Renal cortex interstitium (tissue), 15 donors: ENCODE measurements at places on chromosomes 11 and 22.

GRCh38 chr22:19180234-19180633 lies 1.7 kb upstream of the SLC25A1 start:
- DNase-seq = no peak

DNA sequence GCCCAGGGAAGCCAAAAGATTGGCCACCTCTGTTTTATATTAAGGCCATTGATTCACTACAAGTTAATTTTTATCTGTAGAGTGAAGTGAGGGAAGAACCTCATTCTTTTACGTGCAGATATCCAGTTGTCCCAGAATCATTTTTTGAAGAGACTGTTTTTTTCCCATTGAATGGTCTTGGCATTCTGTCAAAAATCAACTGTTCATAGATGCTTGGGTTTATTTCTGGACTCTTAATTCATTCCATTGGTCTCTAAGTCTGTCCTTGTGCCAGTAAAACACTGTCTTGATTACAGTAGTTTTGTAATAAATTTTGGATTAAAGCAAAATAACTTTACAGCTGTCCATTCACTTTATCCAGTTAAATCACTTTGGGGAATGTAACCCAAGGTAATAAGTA lies 26.8 kb downstream of the WBP2NL start:
- DNase-seq = no peak

DNA sequence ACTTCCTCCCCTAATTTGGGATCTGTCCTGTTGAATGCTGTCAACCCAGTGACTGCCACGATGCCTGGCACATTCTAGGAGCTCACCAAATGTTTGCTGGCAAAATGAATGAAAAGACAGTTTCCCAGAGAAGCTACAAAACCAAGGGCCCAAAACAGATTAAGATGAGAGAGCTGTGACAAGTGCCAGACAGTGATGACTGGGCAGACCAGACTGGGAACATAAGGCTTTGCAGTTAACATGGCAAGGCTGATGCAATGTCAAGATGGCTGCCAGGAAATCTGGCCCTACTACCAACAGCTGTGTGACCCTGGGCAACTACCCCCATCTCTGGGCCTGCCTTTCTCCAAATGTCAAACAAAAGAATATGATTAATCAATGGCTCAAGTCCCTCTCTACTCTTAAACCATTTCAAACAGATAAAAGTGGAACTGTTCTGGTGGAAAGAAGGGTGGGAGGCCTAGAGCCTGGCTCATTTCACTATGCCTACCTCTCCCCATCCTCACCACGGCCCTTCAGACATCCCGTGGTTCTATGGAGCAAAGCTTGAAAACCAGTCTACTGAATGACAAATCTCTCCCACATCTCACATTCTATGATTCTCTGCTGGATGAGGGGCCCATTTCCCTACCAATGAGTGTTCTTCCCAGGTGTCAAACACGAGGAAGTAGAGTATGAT lies 12.8 kb downstream of the AP1B1 start:
- DNase-seq = no peak

DNA sequence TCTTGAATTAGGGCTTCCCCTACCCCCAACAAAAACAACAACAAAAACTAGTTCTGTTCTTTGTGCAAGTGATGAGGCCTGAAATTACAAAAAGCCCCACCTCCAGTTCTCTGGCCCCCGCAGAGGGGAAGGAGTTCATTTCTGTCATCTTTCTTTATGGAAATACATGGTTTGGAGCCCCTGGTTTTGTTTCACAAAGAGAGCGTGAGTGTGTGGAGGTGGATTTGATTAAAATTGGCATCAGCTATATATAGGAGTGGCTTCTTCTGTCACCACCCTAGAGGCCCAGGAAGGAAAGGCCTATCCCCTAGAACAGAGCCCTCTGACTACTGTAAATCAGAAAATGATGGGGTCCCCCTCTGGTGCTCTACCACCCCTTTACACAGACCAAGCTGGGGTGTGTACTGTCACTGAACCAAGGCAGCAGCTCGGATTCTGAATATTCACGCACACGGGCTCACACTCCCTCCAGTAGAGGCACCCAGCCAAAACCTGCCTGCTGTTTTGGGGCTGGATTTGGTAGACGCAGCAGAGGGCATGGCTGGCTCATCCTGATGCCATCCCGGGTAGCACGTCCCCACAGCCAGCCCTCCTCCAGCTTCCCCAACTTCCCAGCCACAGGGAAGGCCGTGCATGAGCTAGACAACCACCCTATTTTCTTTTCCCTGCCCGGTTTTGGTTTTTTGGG lies 19.4 kb downstream of the RCOR2 start:
- DNase-seq = no peak

GRCh38 chr11:69361466-69361865 lies 67.5 kb downstream of the MYEOV start:
- no peak for DNase-seq

DNA sequence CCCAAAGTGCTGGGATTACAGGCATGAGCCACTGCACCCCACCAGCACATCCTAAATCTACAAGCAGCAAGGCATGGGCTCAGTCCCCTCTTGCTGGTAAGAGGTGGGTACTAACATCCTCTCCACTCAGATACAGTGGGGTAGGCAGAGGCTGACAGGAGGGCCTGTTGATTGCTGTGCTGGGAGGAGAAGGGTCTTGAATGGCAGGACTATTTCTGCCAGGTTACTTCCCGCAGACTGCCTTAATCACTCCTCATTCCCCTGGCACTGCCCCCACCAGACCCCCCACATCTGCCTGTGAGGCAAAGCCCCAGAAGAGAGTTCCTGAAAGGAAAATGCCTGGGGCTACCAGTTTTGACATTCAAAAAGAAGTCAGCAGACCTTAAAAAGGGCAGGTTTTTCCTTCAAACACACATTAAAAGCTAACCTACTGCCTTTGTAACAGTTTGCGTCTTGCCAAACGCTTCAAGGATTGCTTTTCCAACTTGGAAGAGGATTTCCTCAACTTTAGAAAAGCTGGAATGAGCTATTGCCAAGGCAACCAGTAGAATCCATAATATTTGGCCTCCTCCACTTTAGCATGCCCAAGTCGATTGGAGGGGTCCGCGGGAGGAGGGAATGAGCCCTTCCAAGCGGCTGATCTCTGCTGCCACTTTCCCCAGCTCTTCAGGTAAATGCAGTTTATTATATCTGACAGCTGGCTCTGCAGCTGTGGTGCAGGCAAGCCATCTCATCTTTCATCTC lies 62.0 kb downstream of the FDX1 start:
- DNase-seq = no peak

- no peak for DNase-seq
These were observed 19.4 kb upstream of the MYO18B start for GRCh38 chr22:25722626-25723025.

- no peak for DNase-seq
These were observed 756 bp downstream of the CLNS1A start for GRCh38 chr11:77636731-77637344.

- no peak for DNase-seq
These were observed 32.0 kb upstream of the YWHAH start for GRCh38 chr22:31912407-31912743.

GRCh38 chr11:63872800-63873197 lies 33.9 kb downstream of the MARK2 start:
- no peak for DNase-seq

GRCh38 chr22:44080936-44081861 lies 57.1 kb downstream of the PARVB start:
- peak; percentile 68 for DNase-seq

DNA sequence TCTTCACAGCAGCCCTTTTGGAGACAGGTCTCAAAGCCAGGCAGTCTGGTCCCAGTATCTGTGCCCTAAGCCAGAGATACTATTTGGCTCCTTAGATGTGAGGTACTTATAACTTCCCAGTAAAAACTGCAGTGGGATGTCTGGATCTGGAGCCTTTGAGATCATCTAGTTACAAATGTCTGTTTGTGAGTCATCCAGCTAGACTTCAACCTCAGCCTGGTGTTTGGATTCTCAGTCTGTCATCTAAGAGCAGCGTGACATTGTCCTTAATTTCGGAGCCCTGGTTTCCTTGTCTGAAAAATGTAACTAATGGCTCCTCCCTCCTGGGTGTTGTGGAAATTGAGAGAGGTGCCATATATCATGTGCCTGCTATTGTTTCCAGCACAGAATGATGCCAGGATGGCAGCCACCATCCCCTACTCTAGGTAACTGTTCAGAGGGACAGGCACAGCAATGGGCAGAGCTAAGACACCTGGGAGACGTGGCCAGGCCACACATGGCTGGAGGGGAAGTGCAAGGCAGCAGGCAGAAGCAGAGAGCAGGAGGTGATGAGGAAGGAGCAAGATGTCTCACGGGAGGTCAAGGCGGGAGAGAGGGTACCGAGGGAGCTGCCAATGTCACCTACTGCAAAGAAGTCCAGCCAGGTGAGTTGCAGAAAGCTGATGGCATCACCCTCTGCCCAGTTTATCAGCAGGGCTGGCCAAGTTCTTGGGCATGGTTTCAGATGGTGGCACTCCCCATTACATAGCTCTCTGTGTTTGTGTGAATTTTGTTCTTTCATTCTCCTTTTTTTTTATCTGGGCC lies 20.6 kb upstream of the ST3GAL4 start:
- DNase-seq = no peak

DNA sequence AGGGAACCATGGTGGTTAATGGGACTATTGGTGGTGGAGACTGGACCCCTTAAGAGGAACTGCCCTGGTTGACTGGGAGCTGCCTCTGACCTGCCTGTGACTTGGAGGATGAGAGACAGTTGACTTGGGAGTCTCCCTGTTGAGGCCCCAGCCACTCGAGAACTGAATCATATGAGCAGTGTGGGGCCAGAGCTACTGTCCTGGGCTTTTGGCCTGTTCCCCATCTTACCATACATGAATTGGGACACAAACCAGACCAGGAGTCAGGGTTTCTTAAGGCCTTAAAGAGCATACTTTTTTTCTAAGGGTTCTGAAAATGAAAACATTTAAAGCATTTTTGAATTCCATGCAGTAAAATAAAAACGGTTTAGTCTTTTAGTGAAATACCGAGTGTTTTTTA lies 92.8 kb downstream of the TEAD1 start:
- no peak for DNase-seq

DNA sequence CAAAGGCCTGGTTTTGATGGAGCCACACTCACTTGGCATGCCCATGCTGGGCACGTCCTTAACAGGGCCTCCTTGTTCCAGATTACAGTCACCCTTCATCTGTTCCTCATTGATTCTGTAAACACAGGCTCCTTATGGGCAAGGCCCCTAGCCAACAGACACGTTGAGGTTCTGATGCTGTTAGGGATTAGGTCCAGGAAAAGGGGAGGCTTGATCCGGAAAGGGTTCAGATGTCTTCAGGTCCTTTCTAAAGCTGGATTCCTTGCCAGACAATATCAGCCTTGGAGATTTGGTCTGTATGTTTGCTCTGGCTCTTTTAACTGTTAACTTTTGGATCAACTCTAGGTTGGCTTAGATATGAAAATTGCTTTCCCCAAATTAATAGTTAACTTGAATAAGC lies 46.9 kb upstream of the PRSS23 start:
- DNase-seq = no peak

DNA sequence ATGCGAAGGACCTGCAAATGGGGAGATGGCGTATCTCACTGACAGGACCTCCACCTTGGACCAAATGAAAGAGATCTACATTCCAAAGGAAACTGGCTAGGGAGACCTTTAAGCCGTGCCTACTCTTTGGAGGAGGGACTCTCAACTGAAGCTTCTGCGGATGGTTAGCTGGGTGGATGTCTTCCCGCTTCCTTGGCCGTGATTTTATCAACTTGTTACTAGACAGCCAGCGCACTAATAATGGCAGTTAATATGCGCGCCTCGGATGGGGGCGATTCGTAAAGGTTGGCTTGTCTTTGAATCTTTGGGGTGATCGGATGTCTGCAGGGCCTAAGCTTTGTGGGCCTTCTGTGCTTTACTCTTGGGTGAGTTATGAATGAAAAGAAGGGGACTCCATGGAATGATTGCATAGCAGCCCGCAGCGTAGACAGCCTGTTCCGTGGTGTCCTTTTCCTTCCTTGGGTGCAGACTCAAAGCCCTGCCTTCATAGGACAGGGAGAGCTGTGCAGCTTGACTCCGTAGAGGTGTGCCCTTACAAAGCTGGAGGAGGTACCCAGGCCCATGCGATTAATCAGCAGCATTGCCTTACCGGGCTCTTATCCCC lies 1.5 kb downstream of the ZNRF3 start:
- DNase-seq = no peak

- DNase-seq = no peak
These were observed 3.4 kb downstream of the GNAZ start for GRCh38 chr22:23073526-23074229.

GRCh38 chr11:113567867-113568544 lies 92.8 kb upstream of the DRD2 start:
- no peak for DNase-seq

GRCh38 chr11:125489166-125489565 lies 6.9 kb downstream of the FEZ1 start:
- DNase-seq = no peak

DNA sequence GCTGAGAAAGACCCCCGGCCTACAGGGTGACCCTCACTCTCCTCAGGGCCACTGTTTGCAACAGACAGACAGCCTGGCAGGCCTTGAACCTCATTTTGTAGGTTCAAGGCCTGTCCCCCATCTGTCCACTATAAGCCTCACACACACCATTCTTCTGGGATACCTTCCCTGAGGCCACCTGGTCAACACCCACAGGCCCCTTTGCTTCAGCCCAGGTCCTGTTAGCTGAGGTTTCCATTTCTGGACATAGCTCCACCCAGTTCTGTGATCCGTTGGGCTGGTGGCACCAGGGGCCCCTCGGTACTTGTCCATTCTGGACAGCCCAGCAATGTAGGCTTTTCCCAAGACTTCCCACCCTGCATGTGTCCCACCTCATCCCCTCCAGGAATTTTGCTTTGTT lies 3.1 kb downstream of the MIF start:
- DNase-seq = no peak

- no peak for DNase-seq
These were observed 231.9 kb downstream of the KIRREL3 start for GRCh38 chr11:126768702-126769101.

- DNase-seq = no peak
These were observed 22.3 kb downstream of the NTM start for GRCh38 chr11:131392528-131393255.

GRCh38 chr11:85682330-85683305 lies 3.4 kb downstream of the CCDC89 start:
- DNase-seq = peak; percentile 58

- no peak for DNase-seq
These were observed 330.6 kb upstream of the RAG2 start for GRCh38 chr11:36928621-36929020.

DNA sequence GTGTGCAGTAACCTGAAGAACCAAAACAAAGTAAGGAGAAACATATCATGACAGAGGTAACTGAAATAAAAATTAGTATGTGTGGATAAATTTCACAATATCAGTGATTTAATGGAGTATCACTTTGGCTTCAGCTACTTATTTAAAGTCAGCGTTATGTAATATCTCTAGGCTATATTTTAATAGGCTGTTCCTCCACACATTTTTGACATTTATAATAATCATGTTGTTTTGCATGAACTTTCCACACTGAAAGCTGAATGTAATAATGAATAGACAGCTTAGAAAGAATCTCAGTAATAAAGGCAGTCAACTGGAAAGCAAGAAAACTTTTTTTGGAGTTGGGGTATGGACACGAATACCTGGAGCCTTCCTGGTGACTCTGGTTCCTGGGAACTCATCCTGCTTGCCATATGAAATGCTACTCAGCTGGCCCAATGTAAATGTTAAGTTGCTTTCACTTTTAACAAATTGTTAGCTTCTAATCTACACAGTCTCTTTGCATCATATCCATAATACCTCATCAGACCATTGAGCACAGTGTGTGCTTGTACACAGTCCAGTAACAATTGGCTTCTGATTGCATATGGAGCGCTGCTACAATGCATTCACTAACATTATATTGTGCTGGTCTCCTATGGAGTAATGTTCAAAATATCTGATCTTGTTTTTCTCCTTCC lies 257.7 kb downstream of the SOX6 start:
- DNase-seq = no peak
